ENCODE measurements at places on chromosomes 5 and 9.

DNA sequence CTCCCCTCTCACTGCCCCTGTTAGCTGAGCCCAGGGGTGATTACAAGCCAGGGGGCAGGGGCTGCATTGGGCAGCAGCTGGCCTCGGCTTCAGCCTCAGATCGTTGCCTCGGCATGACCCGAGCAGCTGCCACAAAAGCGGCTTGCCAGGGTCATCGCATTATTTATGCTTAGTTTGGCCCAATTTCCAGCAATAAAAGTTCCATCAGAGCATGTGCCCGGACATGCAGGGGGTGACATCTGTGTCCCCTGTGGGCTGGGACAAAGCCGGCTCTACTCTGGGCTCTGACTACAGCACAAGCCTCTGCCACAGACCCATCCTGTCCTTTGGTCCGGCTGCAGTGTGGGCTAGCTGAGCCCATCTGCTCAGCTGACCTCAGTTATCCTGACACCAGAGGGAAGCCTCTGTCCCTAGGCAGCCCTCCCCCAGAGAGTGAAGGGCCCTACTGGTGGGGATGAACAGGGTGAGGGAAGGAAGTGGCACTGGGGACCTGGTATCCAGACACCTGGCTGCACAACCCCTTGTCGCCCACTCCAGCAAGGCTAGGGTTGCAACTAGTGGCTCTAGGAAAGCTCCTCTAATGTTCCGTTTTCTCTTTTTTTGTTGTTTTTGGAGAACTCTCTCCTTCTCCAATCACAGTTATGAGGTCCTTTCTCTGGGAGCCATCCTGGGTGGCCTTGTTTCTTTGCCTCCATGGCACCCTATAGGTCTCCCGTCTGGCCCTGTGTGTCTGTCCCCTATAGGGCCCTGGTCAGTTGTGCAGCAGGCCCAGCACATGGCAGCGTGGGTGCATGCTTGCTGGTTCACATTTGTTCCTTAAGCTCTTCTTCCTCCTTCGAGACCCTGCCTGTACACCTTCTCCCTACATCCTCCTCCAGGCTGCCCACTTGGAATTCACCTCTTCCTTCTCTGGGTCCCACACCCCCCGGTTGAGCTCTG, 13.3 kb upstream of the GADD45G start:
- DNase-seq, result no peak

GRCh38 chr5:57456531-57457135, 26.0 kb downstream of the ACTBL2 start:
- DNase-seq, result no peak

GRCh38 chr9:109379513-109379912, 58.7 kb upstream of the EPB41L4B start:
- no peak for DNase-seq

GRCh38 chr9:94002316-94003140, 47.4 kb upstream of the BARX1 start:
- DNase-seq, result peak; percentile 47

GRCh38 chr9:134065612-134066419, 2.0 kb downstream of the BRD3 start:
- DNase-seq, result peak; percentile 88

GRCh38 chr5:169126481-169127021, 174.4 kb downstream of the SLIT3 start:
- no peak for DNase-seq

GRCh38 chr9:20504930-20505329, 117.4 kb downstream of the MLLT3 start:
- no peak for DNase-seq

DNA sequence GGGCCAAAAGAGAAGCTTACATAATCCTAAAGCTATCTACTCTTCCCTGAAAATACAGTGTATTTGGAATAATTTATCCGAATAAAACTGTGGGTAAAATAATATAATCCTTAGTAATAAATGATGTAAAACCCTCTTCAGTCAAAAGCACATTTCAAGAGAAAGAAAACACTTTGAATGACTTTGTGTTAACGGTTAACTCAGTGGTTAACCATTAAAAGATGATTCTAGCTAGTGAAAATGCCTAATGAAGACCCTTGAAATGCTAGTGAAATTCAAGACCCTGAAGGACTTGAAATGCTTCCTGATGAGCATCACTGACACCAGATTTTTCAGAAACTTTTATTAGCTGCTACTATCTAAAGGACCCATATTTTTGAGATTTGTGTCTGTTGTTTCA, 70.7 kb downstream of the COX7C start:
- DNase-seq, result no peak

GRCh38 chr9:99128133-99128406, 23.2 kb downstream of the TGFBR1 start:
- DNase-seq, result no peak
